ENCODE measurements at places on chromosomes 3 and 15.

DNA sequence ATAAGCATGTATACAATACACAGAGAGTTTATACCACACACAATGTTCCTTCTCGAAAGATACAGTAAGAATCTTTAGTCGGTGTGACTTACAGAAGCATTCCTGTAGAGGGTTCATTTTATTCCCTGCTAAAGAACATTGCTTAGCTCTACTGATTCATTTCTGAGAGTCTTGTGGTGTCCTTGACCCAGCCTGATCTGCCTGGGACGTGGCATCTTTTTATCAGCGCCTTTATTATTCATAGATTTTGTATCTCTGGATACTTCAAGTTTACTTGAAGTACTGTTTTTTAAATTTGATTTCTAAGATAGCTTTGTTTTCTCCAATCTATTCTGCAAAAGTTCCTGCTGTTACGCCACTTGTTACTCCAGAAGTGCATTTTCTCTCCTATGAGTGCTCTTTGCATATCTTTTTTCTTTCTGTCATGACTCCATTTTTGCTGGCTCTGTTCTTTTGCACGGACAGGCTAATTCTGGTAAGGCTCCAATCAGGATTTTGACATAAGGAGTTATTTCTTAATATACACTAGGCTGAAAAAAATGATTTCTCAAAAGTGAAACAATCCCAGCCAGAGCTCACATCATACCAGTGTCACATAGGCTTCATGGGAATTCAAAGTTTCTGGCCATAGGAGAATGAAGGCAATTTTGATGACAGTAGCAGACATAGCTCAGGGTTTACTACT, 114.5 kb upstream of the TNIK start:
- DNase-seq = no peak

DNA sequence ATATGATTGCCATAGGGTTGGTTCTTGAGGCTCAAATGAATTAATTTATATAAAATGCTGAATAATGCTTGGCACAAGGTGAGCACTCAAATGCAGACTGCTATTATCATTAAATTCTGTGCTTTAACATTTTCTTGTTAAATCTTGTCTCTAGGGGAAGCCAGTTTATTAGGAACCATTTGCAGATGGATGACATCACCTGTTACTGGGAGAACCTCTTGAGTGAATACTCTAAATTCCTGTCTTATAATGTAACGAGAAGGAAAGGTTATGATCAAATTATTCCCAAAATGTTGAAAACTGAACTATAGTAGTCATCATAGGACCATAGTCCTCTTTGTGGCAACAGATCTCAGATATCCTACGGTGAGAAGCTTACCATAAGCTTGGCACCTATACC, 6.2 kb upstream of the TIMMDC1 start:
- no peak for DNase-seq

- DNase-seq = no peak
Observed at GRCh38 chr3:41716471-41716870, 245.4 kb downstream of the ULK4 start.

- no peak for DNase-seq
Observed at GRCh38 chr15:45184562-45185041, 3.2 kb downstream of the SHF start.

DNA sequence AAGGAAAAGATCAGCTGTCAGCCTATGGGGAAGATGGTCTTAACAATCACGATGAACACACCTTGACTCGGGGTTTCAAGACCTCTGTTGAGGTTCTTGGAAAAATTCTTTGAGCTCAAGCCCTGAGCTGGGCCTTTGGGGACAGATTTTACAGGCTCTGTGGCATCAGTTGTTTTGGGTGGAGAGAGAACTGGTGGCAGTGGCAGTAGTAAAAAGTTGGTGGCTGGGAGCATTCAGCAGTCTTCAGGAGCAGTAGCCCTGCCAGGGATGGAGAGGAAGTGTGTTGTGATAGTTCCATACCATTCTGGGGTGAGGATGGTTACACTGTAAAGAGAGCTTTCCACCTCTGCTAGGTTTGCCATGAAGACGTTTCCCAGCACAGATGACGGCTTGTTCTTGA, 4.9 kb upstream of the KY start:
- DNase-seq = no peak

DNA sequence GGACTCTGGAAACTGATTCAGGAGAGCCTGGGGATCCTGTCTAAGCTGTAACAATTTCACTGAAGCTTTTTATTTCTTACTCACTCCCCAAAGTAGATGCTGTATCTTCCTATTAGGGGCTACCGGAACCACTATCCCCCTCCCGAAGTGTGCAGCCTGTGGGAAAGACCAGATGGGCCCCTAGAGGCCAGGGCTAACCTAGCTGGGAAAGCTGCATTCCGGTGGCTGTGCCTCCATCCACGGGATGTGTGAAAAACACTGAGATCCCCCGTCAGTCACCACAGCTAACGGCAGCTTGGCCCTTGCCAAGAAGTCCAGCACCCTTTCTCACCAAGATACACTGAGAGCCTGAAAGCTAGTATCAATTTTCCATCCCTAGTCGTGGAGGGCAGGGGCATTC, 3.1 kb downstream of the SSUH2 start:
- DNase-seq = no peak

GRCh38 chr3:49790626-49791411, 4.5 kb upstream of the IP6K1 start:
- no peak for DNase-seq
